ENCODE measurements at places on chromosomes 13 and 19.

DNA sequence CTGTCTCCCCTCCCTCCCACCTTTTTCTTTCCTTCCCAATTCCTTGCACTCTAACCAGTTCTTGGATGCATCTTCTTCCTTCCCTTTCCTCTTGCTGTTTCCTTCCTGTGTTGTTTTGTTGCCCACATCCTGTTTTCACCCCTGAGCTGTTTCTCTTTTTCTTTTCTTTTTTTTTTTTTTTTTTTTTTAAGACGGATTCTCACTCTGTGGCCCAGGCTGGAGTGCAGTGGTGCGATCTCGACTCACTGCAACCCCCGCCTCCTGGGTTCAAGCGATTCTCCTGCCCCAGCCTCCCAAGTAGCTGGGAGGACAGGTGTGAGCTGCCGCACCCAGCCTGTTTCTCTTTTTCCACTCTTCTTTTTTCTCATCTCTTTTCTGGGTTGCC, 6.9 kb downstream of the MYADM start:
- no peak for DNase-seq

DNA sequence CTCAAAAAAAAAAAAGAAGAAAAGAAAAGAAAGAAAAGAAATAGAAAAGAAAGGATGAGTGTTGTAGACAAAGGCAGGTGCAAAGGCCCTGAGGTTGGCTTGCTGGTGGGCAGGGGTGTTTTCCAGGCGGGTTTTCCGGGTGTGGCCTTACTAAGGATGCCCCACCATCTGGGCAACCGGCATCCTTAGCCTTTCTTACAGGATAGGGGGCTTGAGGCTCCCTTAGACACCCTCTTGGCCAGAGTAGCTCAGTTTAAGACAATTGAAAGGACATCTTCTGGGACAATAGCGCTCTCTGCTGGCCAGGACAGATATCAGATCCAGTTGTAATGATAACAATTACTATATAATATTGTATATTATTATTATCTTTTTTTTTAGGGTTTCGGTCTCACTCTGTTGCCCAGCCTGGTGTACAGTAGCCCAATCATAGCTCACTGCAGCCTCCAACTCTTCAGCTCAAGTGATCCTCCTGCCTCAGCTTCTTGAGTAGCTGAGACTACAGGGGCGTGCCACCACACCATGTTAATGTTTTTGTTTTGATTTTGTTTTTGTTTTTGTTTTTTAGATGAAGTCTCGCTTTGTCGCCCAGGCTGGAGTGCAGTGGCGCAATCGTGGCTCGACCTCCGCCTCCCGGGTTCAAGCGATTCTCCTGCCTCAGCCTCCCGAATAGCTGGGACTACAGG, 1.4 kb upstream of the QTRT1 start:
- DNase-seq, result peak; percentile 32

GRCh38 chr19:49818649-49819370, 721 bp downstream of the MED25 start:
- DNase-seq, result peak; percentile 18

GRCh38 chr19:38099966-38100365, 124.1 kb downstream of the DPF1 start:
- DNase-seq, result no peak

GRCh38 chr13:42926555-42926954, 65.5 kb downstream of the EPSTI1 start:
- no peak for DNase-seq

DNA sequence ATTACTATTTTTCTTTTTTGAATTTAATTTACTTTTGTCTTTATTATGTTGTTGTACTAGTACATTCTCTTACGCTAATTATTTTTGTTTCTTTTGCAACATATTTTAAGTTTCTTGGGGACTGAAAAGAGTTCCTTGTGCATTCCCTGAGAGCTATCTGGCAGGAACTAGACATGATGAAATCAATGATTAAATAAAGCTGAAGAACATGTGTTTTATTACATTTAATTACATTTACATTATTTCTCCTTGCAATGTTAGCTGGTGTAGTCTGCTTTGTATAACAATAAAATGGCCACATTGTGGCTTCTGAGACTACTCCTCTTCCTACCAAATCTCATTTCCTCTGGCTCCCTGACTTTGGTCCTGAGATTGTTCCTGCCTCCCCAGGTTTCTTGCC, 244.9 kb downstream of the NDFIP2 start:
- no peak for DNase-seq

- no peak for DNase-seq
Measured at GRCh38 chr19:28307487-28307886, 905.5 kb downstream of the UQCRFS1 start.

DNA sequence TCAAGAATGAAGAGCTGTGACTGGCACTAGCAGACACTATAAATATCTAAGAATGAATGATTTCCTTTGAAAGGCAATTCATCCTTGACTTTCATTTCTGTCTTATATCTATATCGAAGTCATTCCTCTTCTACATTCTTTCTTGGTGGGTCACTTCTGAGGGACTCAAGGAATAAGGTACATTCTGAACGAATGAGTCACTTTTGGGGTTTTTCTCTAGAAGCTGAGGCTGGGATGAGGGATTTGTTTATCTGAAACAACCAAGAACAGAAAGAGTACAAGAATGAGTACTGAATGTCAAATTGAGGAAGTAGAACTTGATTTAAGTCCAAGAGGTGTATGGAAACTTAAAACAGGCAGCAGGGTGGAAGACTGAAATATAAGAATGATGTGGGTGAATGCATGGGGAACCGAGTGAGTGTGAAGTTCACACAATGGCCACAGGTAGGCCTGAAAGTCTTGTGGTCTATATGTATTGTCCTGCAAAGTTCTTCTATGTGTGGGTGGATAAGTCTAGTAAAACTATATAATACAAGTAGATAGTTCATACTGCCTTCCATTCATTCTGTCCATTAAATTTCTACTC, 343.9 kb downstream of the OXGR1 start:
- no peak for DNase-seq

GRCh38 chr13:32316028-32316339, 676 bp downstream of the BRCA2 start:
- DNase-seq, result peak; percentile 23

- no peak for DNase-seq
Measured at GRCh38 chr19:43616306-43616705, 3.1 kb downstream of the ZNF428 start.

GRCh38 chr13:76189882-76190519, 553.9 kb downstream of the LMO7 start:
- DNase-seq, result no peak

GRCh38 chr13:100584896-100585295, 3.7 kb downstream of the GGACT start:
- DNase-seq, result no peak

DNA sequence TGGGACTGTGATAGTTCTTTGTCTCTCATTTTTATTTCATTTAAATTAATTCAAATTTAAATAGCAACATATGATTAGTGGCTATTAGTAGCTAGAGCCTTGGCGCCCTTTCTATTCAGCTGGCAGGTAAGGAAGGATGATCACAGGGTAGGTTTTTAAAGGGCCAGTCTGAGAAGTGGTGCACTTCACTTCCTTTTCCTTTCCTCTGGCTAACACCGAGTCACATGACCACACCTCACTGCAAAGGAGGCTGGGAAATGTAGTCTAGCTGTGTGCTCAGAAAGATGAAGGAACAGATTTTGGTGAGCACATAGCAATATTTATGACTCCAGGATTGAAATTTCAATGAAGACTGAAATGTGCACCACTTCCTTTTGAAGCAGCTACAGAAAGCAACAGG, 128.7 kb downstream of the TSHZ3 start:
- DNase-seq, result no peak

- no peak for DNase-seq
Measured at GRCh38 chr13:21014139-21014501, 47.3 kb downstream of the LATS2 start.

DNA sequence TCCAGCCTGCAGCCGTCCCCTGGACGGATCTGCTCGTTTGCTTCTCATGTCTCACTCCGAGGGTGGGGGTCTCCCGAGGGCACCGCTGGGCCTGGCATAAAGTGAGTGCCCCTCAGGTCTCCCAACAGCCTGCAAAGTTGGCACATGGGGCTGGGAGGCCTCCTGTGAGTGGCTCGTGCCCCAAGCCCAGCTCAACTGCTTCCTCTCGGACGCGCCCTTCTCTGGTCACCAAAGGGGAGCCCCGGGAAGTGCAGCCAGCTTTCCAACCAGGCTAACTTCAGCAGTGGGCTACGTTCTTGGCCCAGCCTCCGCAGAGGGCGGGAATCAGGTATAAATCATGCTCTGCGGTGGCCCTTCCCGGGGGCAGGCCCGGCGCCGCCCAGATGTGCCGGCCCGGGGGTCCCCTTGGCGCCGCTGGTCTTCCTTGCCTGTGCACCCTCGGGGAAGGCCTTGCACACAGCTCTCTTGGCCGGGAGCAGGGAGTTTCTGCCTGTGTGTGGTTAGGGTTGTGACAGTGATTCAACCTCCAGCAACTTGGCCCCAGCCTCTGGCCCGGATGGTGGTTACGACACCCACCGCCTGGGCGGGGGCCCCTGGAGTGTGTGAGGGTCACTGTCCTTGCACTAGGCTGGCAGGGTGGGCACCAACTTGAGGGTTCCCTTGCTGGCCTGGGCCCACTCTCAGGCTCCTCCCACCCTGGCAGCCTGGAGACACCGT, 20.7 kb downstream of the CEBPG start:
- DNase-seq, result no peak

GRCh38 chr13:45353895-45354294, 12.9 kb upstream of the TPT1 start:
- DNase-seq, result no peak

GRCh38 chr19:3608079-3608641, 1.5 kb upstream of the TBXA2R start:
- no peak for DNase-seq

DNA sequence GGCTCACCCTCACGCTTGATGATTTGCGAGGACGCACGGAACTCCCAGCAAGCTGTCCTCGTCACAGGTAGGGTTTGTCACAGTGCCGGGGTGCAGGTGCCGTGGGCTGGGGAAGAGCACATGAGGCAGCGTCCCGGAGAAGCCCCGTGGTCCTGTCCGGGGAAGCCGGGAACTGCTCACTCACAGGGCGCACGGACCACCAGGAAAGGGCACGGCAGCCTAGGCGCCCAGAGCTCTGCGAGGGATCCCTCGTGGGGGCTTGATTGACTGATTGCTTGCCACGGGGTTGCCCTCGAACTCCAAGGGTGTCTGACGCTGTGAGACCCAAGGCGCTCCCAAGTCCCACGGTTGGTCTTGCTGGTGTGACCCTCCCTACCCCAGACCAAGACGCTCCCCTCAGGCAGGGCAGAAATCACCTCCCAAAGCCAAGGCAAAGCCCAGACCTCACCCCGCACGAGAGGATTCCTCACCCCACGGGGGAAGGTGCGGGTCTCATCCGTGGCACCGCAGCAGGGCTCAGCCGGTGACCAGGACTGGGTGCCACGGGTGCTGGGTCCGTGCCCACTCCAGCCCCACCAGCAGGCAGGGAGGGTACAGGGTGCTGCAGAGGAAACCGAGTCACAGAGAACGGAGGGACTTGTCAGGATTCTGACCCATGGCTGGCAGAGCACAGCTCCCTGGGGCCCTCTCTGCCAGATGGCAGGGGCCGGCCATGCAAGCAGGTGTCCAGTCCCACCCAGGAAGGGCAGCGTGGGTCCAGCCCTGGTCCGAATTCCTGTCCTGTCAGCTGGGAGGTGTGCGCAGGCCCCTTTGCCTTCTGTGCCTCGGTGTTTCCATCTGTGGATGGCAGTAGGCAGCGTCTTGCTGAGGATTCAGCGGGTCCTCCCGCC, 7.7 kb downstream of the C2CD4C start:
- no peak for DNase-seq

DNA sequence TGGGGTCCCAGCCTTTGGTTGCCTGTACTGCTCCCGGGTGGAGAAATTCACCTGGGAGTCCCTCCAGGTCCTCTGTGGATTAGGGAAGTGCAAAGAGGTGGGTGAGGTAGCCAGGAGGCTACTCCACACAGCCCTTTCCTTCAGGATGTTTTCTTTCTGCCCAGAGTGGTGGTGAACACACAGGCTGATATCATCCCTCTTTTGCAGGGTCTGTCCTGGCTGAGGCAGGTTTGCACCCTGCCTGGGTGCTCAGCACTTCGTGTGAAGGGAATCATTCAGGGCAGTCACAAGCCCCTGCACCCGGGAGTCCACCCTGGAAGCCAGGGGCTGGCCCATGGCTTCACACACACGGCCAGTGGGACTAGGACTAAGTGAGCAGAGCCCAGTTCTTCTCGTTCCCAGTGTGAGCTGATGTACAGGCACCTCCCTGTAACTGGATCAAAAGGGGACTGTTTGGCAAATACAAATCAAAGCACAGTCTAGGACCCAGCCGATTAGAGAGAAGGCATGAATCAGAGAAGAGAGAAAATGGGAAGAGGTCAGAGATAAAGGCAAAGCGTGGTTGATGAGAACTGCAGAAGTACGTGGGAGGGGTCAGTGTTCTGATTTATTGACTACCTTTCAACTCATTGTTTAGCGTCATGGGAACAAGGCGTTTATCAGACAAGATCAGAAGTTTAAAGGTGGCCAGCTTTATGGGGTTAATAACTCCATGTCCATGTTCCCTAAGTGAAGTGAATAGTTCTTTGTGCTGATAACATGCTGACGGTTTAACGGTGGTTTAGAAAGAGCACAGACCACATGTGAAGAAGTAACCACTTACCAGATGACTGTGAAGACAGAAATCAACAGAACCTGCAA, 30.4 kb upstream of the SPATA13 start:
- DNase-seq, result no peak
